ENCODE measurements at places on chromosomes 1 and 21.

- DNase-seq, result no peak
These were observed 66.4 kb downstream of the BEND5 start for GRCh38 chr1:48710318-48710717.

- no peak for DNase-seq
These were observed 205.0 kb downstream of the GPR52 start for GRCh38 chr1:174652569-174653280.

DNA sequence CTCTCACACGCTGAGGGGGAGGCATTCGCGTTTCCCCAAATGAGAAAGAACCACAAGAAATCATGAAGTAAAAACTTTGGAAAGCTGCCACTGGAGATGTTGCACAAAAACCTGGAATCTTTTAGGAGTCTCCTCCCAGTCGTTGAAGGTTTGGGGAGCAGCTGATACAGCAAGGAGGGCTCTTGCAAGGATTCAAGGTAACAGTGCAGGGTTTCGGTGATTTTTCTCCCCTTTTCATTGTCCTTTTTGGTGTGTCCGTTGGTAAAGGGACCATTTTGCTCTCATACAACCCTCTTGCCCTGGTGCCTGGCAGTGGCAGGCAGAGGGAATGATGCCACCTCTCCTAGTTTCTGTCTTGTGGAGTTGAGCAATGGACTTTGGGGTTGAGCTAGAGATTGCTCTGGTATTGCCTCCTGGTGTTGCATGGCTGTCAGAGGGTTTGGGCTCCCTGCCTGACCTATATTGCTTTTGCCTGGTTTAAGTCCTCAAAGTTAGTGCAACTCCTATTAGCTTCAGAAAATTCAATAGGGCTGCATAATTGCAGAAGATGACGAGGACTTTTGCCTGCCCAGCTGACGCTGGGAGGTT, 872 bp downstream of the BRINP2 start:
- DNase-seq, result no peak

GRCh38 chr1:244376126-244376525, 75.6 kb downstream of the ADSS2 start:
- no peak for DNase-seq

DNA sequence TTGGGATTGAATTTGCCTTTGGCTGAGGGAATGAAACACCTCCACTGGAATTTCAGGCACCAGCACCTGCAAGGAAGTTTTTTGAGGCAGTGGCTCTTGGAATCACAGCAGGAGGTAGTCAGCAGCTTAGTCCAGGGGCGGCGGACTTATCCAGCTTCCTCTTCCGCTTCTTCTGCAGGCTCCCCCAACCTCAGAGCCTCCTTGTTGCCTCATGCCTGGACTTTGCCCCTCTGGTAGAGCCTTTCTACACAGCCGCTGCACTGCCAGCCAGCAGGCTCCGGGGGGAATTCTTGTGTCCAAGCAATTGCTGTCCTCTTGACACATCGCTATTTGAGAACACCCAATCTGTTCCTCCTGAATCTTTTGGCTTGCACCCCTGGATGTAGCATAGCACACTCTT, 4.4 kb upstream of the RHEX start:
- DNase-seq, result no peak

GRCh38 chr1:234597894-234598293, 12.1 kb downstream of the IRF2BP2 start:
- no peak for DNase-seq

GRCh38 chr1:59249396-59250137, 47.3 kb upstream of the FGGY start:
- DNase-seq, result no peak

Measured in esophagus squamous epithelium (tissue), 5 donors.